ENCODE measurements at places on chromosomes 7 and 10.

DNA sequence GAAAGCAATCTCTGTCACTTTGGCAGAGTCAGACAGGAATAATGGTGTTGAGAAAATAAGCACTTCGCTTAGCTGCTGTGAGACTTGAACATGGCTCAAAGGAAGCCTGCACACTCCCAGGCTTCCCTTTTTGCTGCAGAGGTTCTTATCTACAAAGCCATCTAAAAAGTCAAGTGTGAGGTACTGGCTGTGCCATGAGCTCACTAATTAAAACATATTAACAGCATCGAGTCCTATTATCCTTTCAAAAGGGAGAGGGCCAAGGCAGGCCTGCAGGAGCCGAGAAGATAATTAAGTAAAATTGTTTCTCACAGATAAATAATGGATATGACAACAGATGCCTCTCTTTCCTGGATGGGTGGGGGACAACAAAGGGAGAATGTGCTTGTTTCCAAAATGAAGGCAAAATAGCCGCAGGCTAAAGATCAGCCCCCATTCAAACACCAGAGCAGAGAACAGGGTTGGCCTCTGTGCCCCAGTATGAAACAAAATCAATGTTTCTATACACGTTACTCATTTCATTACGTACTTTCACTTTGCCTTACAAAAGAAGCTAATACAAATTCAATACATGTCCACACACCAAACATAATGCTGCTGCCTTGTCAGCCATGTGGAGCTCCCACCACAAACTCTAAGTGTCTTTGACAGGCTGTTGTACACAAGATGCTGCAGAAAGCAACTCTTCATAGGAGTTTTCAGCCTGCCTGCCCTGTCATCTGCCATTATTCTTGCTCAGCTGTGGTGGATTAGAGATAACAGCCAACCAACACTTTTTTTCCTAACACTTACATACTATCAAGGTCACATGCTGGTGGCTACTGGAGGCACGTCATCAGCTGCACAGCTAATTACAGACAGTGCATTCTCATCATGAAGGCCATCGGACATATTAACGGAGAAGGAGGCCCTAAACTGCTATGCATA, 55.3 kb downstream of the ELAPOR2 start:
- no peak for DNase-seq

- DNase-seq = peak; percentile 52
Measured at GRCh38 chr7:56115852-56116538, at the start of gene NUPR2. Gene NUPR2 (minus strand): TSS chr7:56116417. CDS start chr7:56116314, 103 bp downstream.

DNA sequence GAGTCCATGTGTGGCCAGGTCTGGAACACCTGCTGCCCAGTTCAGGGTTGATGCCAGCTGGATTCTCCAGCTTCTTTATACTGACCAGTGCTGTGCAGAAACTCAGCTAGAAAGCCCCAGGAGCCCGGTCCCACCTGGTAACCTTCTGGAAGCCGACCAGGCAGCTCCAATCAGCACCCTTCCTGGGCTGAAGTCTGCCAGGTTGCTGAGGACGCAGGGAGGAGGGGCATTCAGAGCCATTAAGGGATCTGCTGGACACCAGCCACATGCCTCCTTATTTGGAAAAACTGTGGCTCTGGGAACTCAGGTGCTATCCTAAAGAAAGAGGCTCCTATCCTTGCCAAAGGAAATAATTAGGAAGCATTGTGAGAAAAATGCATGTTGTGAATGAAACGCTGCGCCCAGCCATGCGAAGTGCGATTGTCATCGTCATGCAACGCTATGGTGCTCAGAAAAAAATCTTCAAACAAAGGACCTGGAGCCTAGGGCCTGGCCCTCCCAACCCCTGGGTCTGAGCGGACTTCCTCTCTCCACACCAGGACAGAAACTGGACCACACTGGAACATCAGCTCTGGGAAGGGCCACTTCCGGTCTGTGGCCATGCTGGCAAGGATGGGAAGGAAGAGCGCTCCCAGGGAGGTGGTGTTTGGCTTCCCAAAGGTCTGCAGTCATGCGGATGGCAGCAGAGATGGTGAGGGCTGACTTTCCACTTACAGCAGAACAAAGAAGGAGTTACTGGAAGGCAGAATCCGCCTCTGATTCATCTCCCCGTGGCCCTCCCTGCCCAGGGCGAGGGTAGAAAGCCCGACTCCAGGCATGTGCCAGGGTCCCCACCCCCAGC, 90.1 kb downstream of the FAM53B start:
- DNase-seq = no peak

DNA sequence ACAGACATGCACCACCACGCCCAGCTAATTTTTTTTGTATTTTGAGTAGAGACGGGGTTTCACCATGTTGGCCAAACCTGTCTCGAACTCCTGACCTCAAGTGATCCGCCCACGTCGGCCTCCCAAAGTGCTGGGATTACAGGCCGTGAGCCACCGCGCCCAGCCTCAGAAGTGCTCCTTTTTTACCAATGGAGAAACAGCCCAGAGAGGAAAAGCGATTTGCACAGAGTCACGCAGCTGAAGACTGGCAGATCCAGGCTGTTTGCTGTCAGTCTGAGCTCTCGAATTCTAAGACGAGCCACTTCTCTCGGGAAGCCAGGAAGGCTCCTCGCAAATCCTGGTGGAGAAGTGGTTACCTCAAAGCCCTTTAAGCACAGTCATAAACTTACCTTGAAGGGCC, 57.4 kb upstream of the SDK1 start:
- DNase-seq = no peak

DNA sequence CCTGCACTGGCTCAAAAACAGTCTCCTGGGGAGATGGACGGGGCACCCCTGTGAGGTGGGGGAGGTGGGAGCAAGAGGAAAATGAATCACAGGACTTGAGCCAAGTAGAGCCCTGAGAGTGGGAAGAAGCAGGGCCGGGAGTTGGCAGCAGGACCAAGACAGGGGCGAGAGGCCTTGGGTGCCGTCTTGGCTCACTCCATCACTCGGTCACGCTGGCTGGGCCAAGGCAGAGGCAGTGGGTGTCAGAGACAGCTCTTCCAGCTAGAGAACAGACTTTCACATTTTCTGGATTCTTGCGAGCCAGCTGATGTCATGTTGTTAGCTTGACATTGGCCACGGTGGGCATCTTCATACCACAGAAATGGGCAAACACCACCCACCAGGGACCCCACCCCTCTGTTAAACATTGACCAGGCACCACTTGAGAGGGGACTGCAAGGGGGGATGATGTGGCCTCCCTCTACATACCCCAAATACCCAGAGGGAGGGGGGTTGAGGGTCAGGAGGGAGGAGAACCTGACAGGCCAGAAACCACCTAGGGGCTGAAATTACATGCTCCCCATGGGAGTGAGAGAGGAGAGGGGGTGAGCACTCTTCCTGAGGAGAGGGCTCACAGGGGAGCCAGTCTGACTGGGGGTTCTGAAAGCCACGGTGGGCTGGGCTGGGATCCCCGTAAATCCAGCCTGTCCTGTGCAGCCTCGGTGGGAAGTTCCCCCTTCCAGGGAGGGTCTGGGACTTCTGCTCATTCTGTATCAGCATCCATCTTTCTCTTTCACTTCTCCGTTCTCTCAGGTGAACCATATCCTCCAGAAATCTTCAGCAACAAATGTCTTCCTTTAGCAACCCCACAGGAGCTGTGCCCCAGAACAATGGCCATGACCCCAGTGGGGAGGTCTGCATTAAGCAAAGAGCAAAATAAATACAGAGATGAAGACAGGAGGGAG, 19.6 kb downstream of the CAMK2B start:
- peak; percentile 44 for DNase-seq
